ENCODE measurements at places on chromosomes 2 and 18.

GRCh38 chr2:151556121-151556520 lies 146.4 kb downstream of the RIF1 start:
- no peak for DNase-seq

GRCh38 chr2:9240745-9241144 lies 34.1 kb downstream of the ASAP2 start:
- no peak for DNase-seq

DNA sequence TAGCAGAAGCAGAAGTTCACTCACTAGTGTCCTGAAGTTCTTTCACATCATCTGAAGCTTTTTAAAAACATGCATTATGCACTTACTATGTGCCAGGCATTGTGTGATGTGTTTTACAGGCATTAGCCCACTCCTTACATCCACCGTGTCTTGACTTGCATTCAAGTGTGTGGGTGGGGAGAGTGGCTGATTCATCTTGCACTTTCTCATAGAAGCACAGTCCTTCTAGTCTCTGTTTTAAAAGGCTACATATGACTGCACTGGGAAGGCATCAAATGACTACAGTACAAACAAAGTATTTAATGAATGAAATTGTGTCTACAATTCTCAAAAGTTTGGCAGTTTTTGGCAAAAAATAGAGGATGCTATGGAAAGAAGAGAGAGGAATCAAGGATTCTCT lies 21.6 kb upstream of the DSC3 start:
- DNase-seq = no peak

DNA sequence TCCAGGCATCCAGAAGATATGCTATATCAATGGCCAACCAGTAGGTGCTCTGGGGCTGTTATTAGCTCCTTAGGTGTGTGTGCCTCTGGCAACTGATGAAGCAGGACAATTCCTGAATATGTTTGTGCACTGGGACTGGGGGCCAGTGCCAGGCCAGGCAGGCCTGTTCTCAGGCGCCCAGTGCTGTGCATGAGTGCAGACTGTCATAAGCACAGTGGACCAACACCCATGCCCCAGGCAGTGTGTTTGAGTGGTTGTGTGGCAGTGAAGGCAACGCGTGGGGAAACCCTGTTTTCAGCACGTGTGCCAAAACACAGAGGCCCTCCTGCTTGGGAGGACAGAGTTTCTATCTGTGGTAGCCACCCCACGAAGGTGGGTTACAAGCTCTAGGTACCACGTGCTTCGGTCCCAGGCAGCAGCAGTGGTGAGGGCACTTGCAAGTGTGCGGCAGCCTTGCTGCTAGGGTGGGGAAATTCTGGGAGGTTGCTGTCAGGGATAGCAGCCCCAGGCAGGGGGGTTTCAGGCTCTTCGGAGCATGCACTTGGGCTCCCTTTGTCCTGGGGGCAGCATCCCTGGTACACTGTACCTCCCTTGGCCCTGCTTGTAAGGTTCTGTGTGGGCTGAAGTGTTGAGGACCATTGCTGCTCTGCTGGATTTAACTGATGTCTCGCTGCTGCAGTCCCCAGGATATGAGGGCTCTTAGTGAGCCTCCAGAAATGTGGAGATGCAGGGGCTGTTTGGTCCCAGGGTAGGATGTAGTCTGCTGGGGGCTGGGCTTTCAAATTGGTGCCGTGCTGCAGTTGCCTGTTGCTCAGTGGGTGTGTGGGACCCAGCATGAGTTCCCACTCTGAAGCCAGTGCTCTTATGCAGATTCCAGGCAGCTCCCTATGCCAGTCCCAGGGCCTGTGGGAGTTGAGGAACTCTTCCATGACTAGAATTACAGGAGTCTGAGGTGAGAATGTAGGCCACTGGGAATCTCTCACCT lies 280.9 kb downstream of the RPRM start:
- no peak for DNase-seq

DNA sequence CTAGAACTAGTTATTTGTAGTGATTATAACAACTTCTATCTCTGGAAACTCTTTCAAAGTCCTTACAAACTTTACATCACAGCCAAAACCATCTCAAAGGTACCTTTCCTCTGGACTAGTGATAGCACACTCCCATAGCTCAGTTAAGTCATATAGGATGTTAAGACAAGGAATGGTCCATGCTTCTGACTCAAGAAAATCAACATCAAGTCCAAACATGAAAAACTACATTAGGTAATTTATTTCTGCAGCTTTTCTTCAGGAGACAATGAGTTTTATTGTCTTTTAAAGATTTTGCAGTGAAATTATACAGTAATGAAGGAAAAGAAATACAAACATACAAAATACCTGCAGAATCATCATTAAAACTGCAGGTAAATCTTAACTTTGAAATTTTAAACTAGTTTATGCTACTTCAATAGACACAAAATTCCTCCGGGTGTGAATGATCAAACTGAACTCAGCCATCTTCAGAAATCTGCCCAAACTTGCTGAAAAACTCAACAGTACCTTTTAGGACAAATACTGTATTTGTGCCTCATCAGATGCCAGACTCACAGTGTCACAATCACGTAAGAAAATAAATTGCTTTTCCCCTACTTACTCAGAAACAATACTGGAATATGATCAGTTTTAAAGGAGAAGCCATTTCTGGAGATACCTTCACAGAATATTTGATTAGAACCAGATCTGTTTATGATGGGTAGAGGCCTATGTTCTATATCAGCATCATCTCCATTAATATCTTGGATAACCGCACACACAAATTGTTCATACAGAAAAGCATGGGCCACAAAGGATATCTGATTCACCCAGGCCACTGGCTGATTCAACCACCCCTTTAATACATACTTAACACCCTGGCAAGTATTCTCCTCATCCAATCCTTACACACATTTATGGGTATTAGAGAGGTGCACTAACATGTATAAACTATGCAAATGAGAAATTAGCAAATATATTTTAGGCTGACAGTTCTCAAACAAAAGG lies 2.6 kb downstream of the TMEM131 start:
- DNase-seq = no peak

GRCh38 chr2:223196331-223196730 lies 144.3 kb downstream of the KCNE4 start:
- DNase-seq = no peak

GRCh38 chr2:24843330-24843860 lies 50.2 kb downstream of the CENPO start:
- DNase-seq = no peak

DNA sequence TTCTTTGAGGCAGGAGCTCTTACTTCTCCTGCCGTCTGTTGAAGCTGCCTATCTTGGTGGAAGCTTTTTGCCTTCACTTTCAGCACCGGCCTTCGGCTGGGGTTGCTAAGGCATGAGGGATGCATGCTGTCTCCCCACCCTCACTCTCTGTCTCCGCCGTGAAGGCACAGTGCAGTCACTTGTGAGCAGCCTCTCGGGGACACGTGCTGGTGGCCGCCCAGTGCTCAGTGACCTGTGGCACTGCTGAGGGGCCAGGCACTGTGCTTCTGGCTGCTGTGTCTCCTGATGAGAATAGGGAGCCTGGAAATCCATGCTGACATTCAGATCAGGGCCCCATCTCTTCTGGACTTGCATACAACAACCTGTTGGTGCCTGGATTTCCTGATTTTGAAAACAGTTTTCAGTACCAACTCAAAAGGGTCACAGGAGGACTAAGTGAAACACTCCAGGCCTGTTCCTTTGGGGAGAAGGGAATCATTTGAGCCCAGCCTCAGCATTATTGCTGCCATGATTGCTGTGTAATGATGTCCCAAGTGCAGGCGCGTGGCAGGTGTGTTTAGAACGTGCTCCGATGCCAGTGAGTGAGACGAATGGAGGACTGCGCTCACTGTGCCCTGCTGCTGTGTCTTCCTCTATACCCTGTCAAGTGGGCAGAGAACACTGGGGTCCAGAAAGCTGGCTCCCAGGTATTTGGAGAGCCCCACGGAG lies 218.1 kb downstream of the SEPTIN10 start:
- DNase-seq = no peak

DNA sequence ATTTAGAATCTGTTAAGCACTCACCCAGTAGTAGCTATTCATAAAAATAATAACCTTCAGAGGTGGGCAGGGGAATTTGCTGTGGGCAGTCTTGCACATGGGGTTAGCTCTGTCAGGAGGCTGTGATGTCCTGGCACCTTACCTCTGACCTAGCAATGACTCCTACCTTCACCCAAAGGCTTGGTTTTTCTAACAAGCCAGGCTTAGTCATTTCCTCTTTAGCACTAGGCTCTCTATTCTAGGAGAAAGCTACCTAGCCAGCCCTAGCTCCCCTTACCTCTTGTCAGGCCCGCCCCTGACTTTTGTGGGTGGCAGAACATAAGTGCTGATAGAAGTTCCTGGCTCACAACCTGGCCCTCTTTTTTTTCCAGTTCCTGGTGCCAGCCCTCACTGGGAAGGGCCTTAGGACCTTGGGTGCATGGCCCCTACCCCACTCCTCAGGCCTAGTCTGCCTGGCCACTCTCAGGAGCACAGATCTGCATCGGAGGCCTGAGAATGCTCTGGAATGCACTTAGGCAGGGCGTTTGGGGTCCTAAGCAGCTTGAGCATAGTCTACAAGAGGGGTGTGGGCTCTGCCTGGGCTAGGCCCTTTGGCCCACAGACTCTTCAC lies 17.7 kb downstream of the CPLX4 start:
- no peak for DNase-seq

- DNase-seq = no peak
These were observed 69.7 kb downstream of the DCC start for GRCh38 chr18:52409727-52410126.

GRCh38 chr18:58135183-58135641 lies 91.2 kb downstream of the NEDD4L start:
- DNase-seq = no peak

DNA sequence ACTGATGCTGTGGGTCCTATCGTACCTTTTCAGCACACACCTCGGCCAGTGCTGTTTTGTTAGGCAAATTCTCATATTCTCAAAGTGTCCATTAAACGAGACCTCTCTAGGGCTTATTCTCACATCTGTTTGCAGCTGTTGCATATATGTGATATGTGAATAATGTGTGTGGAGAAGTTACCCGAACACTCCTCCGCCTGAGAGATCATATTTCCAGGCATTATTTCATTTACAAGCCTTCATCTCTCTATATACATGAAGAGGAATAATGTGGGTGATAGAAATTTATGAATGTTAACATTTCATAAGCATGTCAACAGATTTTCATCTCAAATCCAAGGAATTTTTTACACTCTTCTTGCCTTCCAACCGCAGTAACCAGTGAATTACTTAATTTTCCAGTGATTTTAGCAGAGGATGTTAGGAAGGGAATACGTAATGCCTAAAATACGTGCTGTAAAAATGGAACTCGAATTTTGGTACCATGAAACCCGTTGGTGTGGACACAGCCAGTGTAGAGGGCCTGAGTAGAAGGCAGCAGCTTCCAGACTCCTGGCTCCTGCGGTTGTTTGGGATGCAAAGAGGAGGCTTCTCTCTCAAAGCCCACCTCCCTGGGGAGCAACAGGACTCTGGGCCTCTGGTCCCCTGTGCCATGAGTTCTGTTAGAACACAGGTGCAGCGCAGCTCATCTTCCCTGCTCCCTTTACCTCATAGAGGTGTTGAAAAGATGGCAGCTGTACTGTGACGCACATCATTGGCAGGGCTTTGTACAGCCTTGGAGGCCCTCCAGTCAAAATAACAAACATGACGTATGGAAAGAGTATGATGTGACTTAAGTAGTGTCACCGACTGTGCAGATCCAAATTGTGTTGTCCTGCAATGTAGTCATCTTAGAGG lies 280.1 kb downstream of the NEDD4L start:
- no peak for DNase-seq

DNA sequence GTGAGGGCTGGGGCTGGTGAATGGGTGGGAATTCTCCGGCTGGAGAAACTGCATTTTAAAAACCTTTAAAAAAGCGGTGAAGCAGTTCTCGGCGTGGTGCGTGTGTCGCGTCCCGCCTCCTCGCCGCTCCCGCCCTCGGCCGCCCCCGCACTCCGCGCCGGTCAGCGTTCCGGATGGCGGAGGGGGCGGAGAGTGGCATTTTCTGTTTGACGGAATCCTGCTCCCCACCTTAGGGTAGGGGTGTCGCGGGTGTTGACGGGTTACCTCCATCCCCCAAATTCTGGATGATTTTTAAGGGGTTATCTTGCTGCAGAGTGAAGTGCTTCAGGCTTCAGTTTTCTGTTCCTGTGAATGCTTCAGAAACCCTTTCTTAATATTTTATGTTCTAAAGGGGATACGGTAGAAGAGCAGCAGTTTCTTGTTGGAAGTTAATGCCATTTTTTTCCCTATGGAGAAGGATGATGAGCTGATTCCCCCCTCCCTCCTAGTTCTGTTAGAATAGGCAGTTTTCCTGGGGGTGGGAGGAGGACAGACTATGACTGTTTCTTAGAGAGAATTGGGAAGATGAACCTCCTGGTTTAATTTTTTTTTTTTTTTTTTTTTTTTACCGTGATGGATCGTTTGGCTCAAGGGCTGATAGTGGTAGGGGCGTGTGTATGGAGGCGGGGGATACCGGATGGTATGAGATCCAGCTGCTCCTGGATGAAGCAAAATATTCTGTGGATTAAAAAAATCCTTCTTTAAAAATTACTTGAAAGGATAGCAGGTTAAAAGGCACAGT lies 756 bp downstream of the ABI2 start:
- DNase-seq = no peak

GRCh38 chr18:58615140-58616132 lies 13.5 kb downstream of the ALPK2 start:
- no peak for DNase-seq

- no peak for DNase-seq
These were observed 14.4 kb upstream of the WDR75 start for GRCh38 chr2:189426886-189427285.

DNA sequence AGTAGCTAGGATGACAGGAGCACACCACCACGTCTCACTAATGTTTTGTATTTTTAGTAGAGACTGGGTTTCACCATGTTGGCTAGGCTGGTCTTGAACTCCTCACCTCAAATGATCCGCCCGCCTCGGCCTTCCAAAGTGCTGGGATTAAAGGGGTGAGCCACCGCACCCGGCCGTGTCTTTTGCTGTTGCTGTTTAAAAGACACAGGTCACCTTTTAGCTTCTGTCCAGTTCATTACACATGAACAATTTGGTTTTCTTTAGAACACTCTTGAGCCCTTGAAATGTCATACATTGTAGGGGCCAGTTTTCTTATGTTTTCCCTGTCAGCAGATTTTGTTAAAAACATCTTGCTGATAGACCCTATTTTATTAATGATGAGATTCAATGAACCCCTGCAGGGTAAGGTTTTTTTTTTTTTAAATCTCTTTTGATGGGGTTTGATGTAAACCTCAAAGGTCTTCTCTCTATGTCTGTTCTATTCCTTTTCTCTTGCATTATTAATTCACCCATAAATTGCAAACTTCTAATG lies 61.0 kb upstream of the AGPS start:
- no peak for DNase-seq

DNA sequence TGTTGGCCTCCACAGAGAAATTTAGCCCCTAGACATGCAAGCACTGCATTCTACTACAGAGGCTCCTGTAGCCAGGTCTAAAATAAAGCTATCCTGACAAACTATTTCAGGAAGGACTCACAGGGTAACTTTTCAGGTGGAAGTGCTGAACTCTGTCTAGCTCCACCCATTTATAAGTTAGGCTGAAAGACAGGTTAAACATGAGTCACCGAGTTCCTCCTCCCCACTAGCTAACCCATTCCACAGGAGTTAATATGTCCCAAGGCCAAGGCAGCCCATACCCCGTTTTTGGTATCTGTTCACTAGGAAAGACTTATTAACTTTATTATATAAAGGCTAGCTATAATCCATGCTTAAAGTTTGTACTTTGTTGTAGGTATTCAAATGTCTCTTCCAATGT lies 3.5 kb downstream of the CWC22 start:
- DNase-seq = no peak

Data from D721Med (cell line).